ENCODE measurements at places on chromosomes 16 and 17. TPM values are rescaled to one million over a fixed set of nuclear protein-coding genes. Genes with fewer than 3 reads are reported as not detected.

DNA sequence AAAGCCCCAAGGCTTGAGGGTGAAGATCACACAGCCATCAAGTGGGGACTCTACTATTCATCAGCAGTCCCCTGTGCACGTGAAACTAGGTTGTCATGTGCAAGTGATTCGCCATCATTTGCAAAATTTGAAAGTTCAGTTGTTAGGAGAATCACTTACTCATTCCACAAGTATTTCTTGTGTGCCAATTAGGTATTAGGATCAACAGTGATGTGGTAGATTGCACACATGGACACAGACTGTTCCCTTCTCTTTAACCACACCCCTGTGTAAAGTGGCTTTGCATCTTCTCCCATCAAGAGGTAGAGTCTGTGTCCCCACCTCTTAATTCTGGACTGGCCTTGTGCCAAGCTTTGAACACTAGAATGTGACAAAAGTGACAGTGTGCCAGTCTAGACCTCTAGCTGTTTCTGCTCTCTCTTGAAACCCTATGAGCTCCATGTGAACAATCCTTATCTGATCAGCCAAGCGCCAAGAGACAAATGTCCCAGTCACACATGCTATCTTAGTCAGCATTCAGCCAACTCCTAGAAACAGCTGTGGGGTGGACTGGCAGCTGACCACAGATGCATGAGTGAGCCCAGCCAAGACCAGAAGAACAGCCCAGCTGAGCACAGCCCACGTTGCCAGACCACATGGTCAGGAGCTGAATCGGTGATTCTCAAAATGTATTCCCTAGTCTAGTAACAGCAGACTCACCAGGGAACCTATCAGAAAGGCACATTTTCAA, 31.5 kb upstream of the SHISA9 start:
- DNase-seq: no peak

DNA sequence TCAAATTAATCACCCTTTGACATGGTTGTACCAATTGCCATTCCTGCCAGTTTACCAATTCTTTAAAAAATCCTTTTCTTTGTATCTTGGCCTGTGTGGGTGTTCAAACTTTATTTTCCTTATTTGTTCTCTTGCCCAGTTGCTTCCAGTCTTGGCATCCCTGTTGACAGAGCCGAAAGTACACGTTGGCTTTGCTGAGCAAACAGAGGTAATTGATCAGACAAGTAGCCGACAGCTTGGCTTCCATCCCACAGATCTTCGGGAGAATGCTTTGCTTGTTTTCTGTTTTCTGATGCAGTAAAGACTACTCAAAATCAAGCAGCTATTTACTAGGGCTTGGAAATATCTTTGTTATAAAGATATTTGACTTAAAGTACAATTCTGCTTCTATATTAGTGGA, 506.8 kb upstream of the SALL1 start:
- DNase-seq: no peak

DNA sequence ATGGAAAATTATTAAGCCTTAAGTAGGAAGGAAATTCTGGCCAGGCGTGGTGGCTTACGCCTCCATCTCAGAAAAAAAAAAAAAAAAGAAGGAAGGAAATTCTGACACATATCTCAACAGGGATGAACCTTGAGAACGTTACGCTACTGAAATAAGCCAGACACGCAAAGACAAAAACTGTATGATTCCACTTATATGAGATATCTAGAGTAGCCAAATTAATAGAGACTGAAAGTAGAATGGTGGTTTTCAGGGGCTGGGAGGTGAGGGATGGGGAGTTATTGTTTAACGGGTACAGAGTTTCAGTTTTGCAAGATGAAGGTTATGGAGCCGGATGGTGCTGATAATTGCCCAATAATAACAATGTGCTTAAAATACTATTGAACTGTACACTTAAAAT, 16.2 kb upstream of the HNF1B start:
- DNase-seq: no peak

DNA sequence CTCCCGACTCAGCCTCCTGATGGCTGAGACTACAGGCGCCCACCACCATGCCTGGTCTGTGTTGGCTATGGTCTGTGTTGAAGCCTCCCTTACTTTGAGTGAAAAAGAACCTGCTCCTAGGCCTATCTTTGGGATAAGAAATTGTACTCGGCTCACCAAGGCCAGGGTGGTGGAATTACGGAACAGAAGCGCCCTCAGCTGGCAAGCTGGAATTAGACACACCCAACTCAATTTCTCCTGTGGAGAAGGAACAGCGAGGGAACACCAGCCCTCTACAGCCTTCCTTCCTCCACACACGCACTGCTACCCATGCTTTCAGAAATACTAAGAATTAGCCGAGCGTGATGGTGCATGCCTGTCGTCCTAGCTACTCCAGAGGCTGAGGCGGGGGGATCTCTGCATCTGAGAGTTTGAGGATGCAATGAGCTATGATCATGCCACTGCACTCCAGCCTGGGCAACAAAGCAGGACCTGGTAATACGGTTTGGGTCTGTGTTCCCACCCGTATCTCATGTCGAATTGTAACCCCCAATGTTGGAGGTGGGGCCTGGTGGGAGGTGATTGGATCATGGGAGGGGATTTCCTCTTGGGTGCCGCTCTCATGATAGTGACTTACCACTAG, 40.1 kb upstream of the RBBP6 start:
- DNase-seq: no peak

- no peak for DNase-seq
Observed at GRCh38 chr16:17276010-17276530, 194.7 kb downstream of the XYLT1 start.

DNA sequence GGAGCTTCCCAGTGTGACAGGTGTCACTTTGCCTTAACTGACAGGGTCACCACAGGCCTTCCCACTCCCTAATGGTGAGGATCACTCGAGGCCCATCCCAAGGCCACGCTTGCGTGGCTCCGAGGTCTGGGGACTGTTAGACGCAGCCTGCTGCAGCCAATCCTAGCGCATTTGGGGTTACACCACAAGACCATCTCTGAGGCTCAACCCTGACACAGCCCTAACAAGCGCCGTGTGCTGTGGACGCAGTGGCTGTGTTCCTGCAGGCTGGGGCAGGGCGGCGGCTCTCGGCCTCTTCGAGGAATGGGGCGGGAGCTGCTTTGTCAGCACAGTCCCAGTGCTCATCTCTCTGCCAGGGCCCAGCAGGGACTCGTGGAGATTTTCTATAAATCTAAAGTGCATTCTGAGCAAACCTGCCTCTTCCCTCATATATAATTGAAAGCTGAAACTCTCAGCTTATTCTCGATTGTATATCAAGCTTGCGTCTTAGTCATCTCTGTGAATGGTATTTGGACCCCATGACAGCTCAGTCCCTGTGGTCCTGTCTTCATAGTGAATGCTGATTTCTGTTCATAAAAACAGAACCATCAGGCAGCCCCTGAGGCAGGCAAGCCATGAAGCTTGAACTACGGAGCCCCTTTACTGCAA, 65.8 kb upstream of the CHMP6 start:
- DNase-seq: no peak

DNA sequence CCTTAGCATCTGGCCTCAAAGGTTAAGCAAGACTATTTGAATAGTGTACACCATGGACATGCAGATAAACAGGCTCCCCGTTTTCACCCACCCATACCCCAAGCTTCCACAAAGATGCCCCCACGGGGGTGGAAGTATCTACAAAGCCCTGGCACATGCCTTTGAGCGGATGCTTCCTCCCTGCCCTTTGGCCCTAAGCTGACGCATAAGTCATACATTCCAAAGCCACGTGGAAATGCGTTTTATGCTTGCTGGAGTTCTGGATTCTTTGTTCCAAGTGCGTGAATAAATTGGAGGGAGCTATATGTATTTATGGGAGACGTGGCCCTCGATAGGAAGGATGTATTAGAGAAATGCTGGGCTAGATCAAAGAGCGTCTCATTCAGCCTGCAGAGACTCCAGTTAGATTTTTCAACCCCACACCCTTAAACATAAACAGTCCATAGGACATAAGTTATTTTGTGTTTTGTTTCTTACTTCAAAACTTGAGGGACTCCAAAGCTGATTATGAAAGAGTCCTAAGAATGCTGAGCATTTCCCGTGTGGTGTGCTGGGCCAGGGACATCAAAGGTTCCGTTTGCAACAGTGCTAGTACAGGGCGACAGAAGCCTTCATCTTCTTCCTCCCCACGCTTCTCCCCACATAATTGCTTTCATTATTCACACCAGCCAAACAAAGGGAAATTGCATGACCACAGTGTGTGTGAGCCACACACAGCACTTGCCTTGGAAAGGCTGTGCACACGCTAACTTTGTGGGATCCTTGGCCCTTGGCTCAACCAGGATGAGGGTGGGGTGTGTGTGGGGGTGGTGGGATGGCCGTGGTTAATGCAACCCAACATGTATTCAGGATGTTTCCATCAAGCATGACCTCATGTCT, 73.6 kb downstream of the WIPI1 start:
- DNase-seq: no peak

DNA sequence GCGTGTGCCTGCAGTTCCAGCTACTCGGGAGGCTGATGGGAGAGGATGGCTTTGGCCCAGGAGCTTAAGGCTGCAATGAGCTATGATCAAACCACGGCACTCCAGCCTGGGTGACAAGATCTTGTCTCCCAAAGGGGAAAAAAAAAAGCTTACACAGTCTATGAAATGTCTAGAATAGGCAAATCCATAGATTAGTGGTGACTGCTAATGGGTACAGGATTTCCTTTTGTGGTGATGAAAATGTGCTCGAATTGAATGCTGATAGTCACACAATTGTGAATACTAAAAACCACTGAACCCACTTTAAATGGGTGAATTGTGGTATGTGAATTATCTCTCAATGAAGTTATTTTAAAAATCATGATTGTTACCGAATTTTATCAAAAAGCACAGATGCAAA, 14.9 kb downstream of the USP7 start:
- DNase-seq: no peak

- no peak for DNase-seq
Observed at GRCh38 chr16:68298907-68299561, 11.7 kb downstream of the SLC7A6OS start.

DNA sequence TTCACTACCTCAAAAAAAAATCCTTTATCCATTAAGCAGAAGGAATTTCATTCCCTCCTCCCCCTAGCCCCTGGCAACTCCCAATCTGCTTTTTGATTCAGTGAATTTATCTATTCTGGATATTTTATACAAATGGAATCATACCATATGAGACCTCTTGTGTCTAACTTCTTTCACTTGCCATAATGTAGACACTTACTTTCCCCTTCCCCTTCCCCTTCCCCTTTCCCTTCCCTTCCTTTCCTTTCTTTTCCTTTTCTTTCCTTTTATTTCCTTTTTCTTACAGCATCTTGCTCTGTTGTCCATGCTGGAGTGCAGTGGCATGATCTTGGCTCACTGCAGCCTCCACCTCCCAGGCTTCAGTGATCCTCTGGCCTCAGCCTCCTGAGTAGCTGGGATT, 50.5 kb downstream of the PSMD12 start:
- no peak for DNase-seq

GRCh38 chr17:27382025-27382424, 74.2 kb upstream of the KSR1 start:
- DNase-seq: no peak

- no peak for DNase-seq
Observed at GRCh38 chr16:67236563-67237395, 9.8 kb downstream of the TMEM208 start.

- DNase-seq: no peak
Observed at GRCh38 chr17:75502072-75502720, 13.1 kb downstream of the CASKIN2 start.

- DNase-seq: no peak
Observed at GRCh38 chr17:48313096-48313755, 116.8 kb downstream of the SKAP1 start.

DNA sequence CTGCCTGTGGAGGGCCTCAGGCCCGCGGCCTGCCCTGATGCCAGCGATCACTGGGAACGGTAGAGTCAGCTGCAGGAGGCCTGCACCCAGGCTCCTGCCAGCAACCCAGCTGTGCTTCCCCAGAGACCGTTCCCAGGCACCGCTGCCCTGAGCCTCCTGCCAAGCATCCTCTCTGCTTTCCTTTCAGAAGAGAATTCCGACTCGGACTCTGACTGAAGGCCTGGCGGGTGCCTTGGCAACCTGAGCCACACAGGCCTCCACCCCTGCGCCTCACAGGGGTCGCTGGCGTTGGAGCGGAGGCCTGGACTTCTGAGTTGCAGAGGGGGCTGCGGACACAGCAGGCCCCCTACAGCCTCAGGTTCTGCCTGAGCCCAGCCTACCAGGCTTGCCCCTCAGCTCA, 7.9 kb downstream of the CMTM3 start:
- DNase-seq: no peak

GRCh38 chr16:65372171-65372570, 250.3 kb upstream of the CDH11 start:
- DNase-seq: no peak

- DNase-seq: no peak
Observed at GRCh38 chr16:55828680-55829079, 4.2 kb downstream of the CES1 start.

DNA sequence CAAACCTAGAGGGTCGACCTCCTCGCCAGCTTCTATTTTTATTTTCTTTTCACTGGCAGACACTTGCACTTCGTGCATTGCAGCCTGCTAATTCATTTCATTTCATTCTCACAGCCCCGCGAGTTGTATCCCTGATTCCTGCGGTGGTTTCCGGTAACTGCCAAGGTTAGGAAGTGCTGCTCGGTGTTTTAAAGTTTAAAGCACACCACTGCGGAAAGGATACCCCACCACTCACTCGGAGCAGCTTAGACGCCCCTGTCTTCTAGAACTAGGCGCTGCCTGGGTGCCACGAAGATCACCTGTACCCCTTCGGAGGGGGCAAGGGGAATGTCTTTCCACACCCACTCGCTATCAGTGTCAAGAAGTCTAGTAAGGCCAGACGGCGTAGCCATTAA, 509 bp downstream of the CNEP1R1 start:
- DNase-seq: peak; percentile 21

GRCh38 chr16:67917852-67918236, 13.8 kb downstream of the CTRL start:
- no peak for DNase-seq

- peak; percentile 70 for DNase-seq
Observed at GRCh38 chr17:34254651-34255380, at the start of gene CCL2. Gene CCL2, plus strand, starts transcription at chr17:34255285. Its CDS starts 65 bp downstream, at chr17:34255350.

GRCh38 chr17:76742958-76743357, 5.0 kb downstream of the MFSD11 start:
- DNase-seq: no peak

GRCh38 chr16:81204798-81205680, 33.5 kb upstream of the BCO1 start:
- peak; percentile 54 for DNase-seq

- DNase-seq: no peak
Observed at GRCh38 chr16:3689731-3690130, 27.6 kb downstream of the TRAP1 start.

- DNase-seq: no peak
Observed at GRCh38 chr16:84618581-84619460, 943 bp upstream of the COTL1 start.

DNA sequence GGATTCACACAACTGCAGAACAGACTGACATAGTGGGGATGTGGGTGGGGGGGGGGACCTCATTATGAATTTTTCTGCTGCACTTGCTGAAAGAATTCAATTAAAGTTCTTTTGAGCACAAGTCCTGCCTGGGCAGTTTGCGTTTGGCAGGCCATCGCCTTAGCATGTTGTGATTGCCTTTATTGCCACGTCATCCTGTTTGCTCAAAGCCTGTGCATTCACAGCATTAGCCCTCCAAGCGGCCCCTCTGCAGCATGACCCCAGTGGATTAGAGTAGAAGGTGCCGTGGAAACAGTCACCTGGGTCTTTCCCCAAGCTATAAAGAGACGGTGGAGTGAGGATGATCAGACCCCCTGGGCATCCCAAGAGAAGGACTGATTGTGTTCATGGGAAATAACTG, 17.2 kb downstream of the MSI2 start:
- DNase-seq: no peak

Gene TBC1D3I
- polyA plus RNA-seq: not detected

Gene STH
- polyA plus RNA-seq: not detected

Gene ASPA
- polyA plus RNA-seq: 2.8 TPM

Gene ZSCAN10
- polyA plus RNA-seq: not detected

Gene AKAP1
- polyA plus RNA-seq: 80.3 TPM

Gene GLP2R
- polyA plus RNA-seq: 10.9 TPM

Gene GAS2L2
- polyA plus RNA-seq: 0.09 TPM

Measured in urinary bladder (tissue), 4 donors.